ENCODE measurements at places on chromosomes 2 and 18. TPM values are rescaled to one million over a fixed set of nuclear protein-coding genes. Genes with fewer than 3 reads are reported as not detected.

RFX8 gene
- total RNA-seq = 0.85 TPM

TMEM37 gene
- 12.3 TPM for total RNA-seq

DNA sequence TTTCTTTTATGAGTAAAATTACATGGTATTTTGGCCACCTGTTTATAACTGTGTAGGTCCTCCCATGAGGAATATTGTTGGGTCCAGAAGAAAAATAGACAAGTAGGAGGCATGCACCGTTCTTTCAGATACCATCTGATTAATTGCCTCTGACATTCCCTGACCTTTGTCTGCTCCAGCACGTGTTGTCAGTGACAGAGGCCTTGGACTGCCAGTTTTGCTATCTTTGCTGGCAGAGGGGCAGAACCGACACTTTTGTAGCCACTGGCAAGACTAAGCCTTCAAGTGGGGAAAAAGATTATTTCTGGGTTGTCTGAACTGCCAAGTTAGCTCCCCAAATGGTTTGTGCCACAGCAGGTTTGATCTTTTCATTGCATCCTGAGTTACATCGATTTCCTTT, 276.9 kb downstream of the CAMKMT start:
- H3K4me3 ChIP-seq = no peak overlapping the region
- H3K4me1 ChIP-seq = no peaks in the 10 kb centered on the region
- no peak for DNase-seq

ITGB6 gene
- 0.99 TPM for total RNA-seq

- no peaks in the 10 kb centered on the region for H3K4me1 ChIP-seq
- no peak overlapping the region for H3K27ac ChIP-seq
- no peak for DNase-seq
Observed at GRCh38 chr2:30900381-30900780, 93.1 kb upstream of the CAPN13 start.

Data from thoracic aorta (tissue), 2 donors.